ENCODE measurements at places on chromosomes 5 and 9.

GRCh38 chr5:18043344-18043743 lies 409.1 kb downstream of the TAF11L14 start:
- no peak for DNase-seq

GRCh38 chr5:142974409-142974808 lies 204.2 kb downstream of the ARHGAP26 start:
- DNase-seq = no peak

- DNase-seq = peak; percentile 32
These were observed 152.1 kb downstream of the FSTL4 start for GRCh38 chr5:133460172-133460758.

- DNase-seq = no peak
These were observed 639.0 kb upstream of the ACO1 start for GRCh38 chr9:31745468-31745867.

DNA sequence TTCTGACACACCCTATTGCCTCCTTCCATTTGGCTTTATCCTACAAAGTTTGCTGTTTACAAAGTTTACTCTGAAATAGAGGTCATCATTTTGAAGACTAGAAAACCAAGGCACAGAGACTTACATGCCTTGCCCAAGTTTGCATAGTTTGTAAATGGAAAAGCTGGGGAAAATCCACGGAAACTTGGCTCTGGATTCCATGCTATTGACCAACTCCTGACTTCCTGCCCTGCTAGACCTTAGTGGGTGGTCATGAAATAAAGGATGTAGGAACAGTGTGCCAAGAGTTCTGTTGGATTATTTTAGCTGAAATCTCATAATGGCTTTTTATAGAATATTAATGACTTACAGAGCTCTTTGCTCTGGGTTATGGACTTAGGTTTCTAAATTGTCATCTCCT lies 69.5 kb downstream of the GRIA1 start:
- DNase-seq = no peak

GRCh38 chr9:136007934-136008692 lies 46.9 kb upstream of the UBAC1 start:
- peak; percentile 89 for DNase-seq

- DNase-seq = no peak
These were observed 14.8 kb downstream of the SAXO1 start for GRCh38 chr9:19018201-19018600.

DNA sequence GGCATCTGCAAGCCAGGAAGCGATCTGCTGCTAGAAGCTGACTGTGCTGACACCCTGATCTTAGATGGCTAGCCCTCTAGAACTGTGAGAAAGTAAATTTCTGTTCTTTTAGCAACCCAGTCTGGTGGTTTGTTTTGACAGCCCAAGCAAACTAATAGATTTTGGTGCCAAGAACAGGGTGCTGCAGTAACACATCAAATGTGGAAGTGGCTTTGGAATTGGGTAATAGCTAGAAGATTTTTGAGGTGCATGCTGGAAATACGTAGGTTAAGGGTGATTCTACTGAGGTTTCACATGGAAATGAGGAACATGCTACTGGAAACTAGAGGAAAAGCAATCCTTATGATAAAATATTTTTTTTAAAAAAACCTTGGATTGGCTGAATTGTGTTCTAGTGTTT lies 153.5 kb upstream of the SH3GL2 start:
- DNase-seq = no peak

- no peak for DNase-seq
These were observed 9.1 kb upstream of the C1QTNF2 start for GRCh38 chr5:160379511-160379910.

DNA sequence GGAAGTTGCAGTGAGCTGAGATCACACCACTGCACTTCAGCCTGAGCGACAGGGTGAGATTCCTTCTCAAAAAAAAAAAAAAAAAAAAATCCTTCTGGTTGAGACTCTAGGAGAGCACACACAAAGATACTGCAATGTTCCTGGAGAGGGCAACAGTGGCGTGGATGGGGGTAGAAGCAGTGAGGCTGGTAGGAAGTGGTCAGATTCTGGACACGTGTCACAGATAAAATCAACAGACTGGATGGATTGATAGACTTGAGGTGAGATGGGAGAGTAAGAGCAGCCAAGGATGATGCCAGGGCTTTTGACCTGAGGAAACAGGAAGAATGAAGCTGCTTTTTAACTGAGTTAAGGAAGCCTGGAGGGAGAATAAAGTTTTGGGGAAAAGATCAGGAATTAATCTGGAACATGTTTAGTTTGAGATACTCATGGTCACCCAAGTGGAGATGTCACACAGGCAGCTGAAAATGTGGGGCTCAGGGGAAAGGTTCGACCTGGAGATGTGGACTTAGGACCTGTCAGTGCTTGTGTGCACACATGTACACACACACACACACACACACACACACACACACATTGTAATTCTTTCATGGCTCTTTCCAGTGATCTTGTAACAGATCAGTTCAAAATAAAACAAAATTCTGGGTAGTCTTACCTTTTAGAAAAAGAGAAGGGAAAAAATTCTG lies 88.1 kb downstream of the FANCC start:
- DNase-seq = peak; percentile 6

DNA sequence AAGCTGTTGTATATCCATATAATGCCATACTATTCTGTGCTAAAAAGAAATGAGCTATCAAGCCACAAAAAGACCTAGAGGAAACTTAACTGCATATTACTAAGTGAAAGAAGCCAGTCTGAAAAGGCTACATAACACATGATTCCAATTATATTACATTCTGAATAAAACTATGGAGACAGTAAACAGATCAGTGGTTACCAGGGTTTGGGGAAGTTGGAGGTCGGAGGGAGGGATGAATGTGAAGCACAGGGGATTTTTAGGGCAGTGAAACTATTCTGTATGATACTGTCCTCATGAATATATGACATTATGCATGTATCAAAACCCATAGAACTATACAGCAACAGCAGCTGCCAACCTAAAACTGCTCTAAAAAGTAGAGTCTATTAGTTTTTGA lies 5.6 kb upstream of the RFK start:
- DNase-seq = no peak

DNA sequence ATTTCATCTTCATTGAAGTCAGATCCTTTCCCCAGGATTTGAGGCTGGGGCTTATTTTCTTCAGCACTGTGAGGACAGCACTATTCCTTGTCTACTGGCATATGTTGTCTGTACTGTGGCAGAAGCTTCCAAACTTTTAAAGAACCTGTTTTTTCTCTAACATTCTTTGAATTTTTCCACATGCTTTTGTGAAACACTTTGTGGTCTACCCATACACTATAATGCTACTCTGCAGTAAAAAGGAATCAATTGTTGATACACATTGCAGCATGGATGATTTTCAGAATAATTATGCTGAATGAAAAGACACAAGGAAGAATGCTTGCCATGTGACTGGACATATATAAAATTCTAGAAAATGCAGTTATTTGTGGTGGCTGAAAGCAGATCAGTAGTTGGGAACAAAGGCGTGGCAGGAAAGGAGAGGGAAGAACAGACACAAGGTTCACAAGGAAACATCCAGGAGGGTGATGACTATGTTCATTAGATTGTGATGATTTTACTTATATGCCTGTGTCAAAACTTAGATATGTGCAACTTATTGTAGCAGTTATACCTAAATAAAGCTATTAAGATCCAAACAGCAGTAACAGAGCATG lies 96.8 kb downstream of the WNK2 start:
- no peak for DNase-seq

- no peak for DNase-seq
These were observed 41.1 kb upstream of the TCF7 start for GRCh38 chr5:134073404-134073803.

All from A172 (cell line).